ENCODE measurements at places on chromosomes 3 and 15.
A peak's percentile ranks its signal among the peaks of the same experiment; 100 is the strongest.

DNA sequence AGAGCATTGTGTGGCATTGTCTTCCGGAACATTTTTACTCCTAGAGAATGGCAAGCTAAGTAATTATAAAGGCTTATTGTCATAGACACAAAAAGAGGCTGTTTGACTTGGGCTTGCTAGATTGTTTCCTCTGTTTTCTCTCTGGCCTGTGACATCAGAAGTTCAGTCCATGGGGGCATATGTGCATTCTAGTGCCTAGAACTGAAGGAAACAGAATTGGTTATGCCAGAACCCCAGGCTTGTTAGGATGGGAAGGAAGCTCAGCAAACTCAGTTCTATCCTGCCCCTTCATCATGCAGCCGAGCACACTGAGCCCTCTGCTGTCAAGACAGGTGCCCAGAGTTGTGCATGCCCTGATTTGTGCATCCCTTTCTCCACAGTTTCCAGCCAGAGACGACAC, 131.3 kb downstream of the PDE8A start:
- DNase-seq = no peak

GRCh38 chr3:150220041-150220440, 188.1 kb upstream of the TSC22D2 start:
- DNase-seq = no peak

GRCh38 chr15:42908538-42908937, 12.0 kb downstream of the TTBK2 start:
- DNase-seq = no peak

GRCh38 chr15:51224428-51224827, 114.0 kb downstream of the CYP19A1 start:
- no peak for DNase-seq

DNA sequence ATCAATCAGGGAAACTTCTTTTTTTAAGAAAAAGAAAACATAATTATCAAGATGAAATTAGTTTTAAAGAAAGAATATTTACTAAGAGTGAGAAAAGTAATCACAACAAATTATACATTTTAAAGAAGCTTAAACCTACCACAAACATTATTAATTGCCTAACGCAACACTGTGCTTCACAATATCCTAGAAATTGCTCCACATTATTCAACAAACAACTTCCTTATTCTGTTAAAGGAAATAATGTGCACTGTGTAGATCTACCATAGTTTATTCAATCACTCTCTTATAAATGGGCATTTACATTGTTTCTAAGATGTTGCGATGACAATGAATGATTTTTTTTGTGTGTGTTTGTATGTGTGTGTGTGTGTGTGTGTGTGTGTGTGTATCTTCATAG, 525.9 kb upstream of the KCNMB2 start:
- DNase-seq = no peak

DNA sequence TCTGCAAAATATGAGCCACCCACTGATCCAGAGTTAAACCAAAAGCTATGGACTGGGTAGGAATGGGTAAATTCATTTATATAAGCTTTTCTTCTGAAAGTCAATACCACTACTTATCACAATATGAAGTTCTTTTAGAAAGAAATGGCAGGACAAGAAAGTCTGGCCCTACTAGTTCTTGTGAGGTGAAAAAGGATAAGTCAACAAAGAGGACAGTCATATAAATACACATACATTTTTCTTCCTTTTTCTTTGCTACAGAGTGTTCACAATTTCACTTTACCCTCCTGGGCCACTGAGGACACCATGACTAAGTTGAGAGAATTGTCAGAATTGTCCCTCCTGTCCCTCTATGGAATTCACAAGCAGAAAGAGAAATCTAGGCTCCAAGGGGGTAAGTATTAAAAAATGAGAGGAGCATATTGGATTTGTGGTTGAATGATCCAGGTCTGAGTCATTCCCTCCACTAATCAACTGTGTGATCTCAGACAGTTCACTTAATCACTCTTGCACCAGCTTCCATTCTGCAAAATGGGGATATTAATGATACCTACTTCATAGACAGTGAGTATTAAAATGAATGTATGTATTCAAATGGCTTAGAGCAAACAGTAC, 27.6 kb downstream of the ACP3 start:
- DNase-seq = peak; percentile 9

- no peak for DNase-seq
Observed at GRCh38 chr15:90572893-90573292, 43.2 kb downstream of the CRTC3 start.

- DNase-seq = no peak
Observed at GRCh38 chr3:138824114-138824506, 10.6 kb downstream of the PIK3CB start.

GRCh38 chr3:23926736-23927135, 9.8 kb downstream of the RPL15 start:
- DNase-seq = no peak

- DNase-seq = no peak
Observed at GRCh38 chr3:55661571-55661970, 174.5 kb upstream of the WNT5A start.

DNA sequence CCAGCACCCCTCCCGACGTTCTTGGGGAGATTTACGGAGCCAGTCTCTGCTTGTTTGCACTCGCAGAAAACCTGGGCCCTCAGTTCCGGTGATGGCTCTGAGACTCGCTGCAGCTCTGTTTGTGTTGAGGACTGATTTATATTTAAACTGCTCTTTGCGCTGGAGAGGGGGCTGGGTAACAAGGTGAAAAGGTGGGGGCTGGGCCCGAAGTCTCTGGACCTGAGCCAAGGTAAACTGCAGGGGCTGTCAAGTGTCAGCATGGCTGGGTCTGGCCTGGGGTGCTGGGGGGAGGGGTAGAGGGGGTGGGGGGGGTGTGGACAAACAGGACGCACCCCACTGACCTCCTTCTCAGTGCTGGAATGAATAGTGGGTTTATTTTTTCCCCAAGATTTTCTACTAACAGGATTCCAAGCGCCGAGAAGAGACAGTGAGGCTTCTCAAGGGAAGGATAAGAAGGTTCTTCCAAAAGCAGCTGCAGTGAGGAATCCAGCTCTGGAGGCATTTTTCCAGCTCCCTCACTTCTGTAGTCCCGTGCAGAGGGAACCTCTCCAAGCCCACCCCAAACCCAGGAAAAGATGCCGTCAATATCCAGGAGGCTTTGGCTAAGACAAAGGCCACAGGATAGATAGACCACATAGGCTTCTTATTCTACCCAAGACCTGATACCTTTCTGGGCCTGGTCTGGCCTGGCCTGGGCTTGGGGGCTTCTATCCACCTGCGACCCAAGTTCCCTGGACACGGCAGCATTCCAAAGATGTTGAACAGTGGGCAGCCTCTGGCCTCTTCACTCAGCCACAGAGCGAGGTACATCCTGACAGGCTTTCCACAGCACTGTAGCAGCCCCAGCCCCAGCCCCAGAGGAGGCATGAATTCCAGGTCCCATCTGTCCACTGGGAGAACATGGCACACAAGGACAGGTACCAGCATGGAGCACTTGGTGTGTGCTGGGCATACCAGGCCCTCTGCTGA, 938 bp upstream of the SLCO2A1 start:
- no peak for DNase-seq

GRCh38 chr3:52211268-52211891, 13.4 kb downstream of the ALAS1 start:
- DNase-seq = no peak

GRCh38 chr15:85762039-85762755, 32.5 kb downstream of the KLHL25 start:
- DNase-seq = no peak

GRCh38 chr3:188259596-188259995, 105.6 kb downstream of the LPP start:
- no peak for DNase-seq

DNA sequence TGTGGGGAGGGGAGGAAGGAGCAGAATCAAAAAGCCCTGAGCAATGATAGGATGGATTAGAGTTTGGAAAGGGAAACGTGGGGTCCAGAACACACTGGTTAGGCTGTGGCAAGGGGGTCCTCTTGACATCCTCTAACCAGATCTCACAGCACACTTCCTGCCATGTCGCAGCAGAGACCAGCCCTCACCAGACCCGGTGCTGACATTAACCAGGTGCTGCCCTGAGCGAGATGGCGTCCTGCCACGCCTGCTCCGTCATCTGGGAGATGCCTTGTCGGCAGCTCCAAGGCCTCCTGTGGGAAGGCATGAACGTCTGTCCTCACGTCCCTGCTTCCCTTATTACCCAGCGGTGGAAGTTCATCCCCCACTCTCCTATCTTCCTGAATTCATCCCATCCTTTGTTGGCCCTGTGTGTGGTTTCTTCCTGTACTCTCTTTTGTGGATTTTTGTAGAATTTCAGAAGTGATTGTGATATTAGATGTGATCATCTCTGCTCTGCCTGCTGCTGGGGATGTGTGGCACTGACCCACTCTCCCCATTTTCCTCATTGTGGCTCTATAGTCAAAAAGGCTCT, 29.4 kb upstream of the MYZAP start:
- no peak for DNase-seq

DNA sequence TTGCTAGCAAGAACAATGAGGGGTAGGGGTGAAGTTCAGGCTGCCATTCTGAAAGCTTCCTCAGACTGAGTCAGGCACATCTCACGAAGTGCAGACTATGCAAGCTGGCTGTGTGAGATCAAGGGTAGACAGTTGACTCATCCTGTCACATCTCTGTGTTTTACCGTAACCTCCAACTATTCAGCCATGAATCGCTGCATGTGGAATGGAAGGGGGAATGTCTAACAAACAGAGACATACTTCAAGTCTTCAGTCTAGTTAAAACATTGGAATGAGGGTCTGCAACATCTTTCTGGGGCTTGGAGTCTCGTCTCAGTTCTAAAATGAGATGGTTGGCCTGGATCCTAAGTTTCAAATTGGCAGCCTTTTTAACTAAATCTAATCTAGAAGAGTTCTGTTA, 25.9 kb downstream of the AGTR1 start:
- no peak for DNase-seq

DNA sequence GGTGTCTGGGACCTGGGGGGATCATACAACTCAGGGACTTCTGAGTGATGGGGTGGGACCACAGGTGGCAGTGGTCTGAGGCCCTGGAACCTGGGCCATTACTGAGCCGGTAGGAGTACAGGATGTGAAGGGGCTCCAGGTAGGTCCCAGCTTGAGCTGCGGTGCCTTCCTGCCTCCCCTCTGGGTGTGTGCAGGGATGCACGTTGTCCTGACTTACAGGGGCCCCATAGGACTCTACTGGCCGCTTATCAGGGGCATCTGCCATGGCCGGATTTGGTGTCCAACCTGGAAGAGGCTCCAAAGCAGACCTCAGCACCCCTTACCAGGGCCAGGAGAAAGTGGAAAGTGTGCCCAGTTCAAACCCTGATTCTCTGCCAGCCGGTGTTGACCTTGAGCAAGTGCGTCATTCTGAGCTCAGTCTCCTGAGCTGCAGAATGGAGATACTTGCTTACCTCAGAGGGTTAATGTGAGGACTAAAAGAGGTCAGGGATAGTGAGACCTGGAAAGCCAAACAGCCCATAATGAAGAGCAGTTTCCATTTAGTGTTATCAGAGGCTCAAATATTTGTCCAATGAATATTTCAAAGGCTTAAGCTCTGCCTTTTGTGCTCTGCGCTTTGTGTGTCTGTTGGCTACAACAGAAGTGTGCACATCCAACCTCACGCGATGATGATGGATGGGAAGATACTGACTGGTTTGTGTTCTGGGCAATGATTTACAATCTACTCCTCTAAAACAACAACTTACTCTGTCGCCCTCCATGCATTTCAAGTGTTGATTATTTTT, 35.4 kb upstream of the ESYT3 start:
- DNase-seq = no peak

DNA sequence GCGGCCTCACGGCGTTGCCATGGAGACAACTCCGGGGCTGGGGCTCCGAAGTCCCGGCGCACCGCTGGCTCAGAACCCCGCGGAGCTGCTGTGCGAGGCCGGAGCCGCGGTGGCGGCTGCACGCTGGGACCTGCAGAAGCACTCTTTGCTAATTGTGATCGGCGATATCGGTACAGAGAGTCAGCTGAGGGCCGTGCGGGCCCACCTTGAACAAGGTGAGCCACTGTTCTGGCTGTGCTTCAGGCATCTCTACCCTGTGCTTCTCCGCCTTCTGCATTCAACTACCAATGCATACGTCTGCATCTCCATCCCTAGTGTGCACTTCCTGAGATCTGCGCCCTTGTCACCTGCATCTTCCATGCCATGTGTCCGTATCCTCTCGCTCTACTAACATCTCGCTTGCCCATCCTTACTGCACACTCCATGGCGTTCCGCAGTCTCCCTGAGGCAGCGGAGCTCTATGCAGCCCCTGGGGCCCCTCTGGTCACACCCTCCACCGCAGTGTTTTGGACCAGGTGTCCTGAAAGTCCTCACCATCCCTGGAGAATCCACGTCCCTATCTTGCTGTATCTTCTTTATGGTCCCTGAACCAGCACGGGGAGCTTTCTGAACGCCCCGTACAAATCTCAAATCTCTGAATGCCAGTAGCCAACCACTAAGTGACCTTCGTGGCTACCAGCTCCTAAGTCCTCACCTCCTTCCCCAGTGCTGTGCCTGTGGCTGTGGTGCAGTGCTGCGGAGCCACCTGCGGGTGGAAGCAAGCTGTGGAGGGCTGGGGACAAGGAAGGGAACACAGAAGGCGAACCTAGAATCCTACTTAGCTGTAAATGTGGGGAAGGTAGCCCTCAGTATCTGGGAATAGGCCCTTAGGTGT, 6.2 kb upstream of the MAP1A start:
- DNase-seq = no peak

- no peak for DNase-seq
Observed at GRCh38 chr3:87161013-87161412, 66.1 kb upstream of the CHMP2B start.

DNA sequence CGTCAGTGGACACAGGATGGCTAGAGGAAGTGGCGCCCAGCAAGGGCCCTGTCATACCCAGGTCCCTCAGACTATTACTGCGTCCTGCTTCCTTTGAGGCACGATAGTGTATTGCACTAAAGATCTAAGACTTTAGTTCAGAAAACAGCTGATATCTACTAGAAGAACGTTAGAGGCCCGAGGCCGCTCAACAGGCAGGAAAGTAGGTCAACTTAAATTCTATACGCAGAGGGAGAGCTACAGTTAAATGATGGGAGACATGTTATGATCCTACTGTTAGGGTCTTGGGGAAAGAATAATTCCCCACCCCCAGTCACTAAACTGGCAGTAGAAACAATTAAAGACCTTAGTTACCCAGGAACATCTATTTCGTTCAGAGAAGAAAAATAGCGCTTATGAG, 317.8 kb downstream of the CHST2 start:
- DNase-seq = no peak

GRCh38 chr3:170107941-170108340, 70.1 kb downstream of the GPR160 start:
- DNase-seq = no peak

- DNase-seq = no peak
Observed at GRCh38 chr3:58604031-58604430, 26.8 kb upstream of the FAM107A start.

- no peak for DNase-seq
Observed at GRCh38 chr15:41408234-41408641, 5.9 kb upstream of the NDUFAF1 start.

- no peak for DNase-seq
Observed at GRCh38 chr3:17287006-17287689, 402.4 kb downstream of the PLCL2 start.

DNA sequence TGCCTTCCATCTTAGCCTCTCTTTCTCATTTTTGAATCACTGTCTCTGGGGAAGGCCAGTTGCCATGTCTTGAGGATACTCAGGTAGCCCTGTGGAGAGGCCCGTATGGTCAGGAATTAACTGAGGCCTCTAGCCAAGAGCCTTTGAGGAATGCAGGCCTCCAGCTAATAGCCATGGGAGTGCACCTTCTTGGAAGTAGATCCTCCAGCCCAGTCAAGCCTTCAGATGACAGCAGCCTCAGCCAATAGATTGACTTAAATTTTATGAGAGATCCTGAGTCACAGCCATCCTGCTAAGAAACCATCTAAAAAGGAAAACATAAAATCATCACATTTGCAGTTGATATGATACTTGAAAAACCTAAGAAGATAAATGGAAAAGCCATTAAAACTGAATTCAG, 112.5 kb upstream of the BNIP2 start:
- no peak for DNase-seq

- no peak for DNase-seq
Observed at GRCh38 chr3:1734494-1735122, 364.1 kb upstream of the CNTN4 start.
